Stimulated activated CD8-positive, alpha-beta memory T cell treated with anti-CD3 and anti-CD28 coated beads, Interleukin-7, amount 100 ng/mL, for 1 hour (primary cell): ENCODE measurements at places on chromosomes 2 and 18.

DNA sequence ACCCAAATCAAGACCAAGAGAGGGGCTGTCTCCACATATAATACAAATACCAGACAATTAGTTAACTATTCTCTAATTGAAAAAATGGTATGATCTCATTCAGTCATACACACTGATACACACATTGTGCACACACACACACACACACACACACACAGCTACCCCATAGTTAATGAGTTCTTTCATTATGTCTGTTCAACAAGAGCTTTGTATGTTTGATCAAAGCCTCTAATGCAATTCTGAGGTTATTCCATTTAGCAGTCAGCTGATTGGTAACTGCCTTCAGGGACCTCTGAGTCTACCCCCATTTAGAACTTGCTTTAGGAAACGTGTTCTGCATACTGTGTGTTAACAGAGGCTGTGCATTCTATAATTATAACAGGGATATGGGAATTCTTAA is 741.4 kb upstream of the LRRTM4 start:
- no peak for DNase-seq

- DNase-seq = no peak
Measured at GRCh38 chr2:197673606-197674005, 1.8 kb downstream of the RFTN2 start.

- no peak for DNase-seq
Measured at GRCh38 chr2:45134726-45135125, 125.5 kb upstream of the SIX2 start.

GRCh38 chr2:219511547-219512325 is 2.5 kb upstream of the ASIC4 start:
- DNase-seq = no peak

DNA sequence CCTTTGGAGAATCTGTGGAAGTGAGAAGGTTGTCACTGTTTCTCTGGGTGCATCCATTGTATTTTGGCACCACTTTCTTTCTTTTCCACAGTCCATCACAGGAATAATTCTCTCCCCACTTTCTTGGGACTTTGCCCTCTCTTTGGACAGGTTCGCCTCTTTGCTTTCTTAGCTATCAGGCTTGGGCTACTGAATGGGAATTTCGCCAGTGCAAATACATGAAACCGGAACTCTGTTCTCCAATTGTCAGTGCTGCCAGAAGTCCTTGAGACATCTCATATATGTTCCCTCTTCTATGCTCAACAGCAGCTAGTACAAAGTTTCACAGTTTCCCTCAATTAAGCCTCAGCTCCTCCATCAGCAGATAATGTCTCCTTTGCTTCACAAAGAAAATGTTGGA is 76.2 kb downstream of the NABP1 start:
- DNase-seq = no peak

- no peak for DNase-seq
Measured at GRCh38 chr18:57833441-57834101, 30.5 kb upstream of the ATP8B1 start.

DNA sequence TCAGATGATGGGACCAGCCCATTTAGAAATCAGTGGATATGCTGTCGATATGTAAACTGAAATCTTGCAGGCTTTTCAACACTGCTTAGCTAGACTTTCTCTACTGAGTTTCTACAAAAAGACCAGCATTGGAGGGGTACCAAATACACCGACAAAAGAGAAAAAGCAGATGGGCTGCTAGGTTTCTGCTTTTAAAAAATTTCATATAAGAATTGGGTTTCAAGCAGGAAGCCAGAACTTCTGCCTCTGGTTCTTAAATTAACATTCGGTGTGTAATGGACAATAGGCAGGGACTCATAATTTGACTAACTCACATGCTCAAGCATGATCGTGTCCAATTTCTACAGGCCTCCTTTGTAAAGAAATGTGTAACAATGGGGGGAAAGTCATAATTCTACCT is 3.1 kb downstream of the ARL4C start:
- no peak for DNase-seq

DNA sequence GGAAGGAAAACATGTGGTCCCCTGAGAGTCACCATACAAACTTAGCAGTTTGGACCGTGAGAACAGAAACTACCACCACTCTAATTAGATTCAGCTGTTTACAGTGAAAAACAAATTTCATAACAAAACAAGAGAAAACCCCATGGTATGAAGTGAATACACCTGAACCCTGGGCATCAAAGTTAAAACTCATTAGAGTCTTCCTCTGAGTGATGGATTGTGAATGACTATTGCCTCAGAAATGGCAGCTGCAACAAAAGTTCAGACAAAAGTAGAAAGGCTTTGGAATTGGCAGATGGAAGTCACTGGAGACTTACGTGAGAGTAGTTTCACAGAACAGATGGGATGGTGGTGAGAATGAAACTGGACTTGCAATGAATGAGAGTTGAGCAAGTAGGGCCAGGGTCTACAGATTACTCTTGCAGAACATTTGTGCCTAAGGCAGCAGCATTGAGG is 98.0 kb downstream of the AAK1 start:
- DNase-seq = no peak

DNA sequence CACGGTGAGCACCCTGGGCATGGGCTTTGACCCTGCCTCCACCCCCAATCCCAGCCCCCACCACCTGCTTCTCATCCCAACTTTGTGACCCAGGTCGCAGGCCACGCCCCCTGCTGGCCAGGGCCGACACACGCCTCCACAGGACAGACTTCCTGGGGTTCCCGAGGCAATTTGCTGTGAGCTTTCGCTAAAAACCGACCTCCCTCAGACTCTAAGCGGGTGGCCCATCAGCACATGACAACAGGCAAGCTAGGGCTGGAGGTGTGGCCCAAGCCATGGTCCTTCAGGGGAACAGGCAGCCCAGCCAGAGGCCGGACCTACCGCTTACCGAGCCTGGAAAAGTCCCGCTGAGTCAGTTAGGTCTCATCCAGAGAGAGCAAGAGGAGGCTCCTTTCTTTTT is 31.9 kb downstream of the C1QL2 start:
- DNase-seq = no peak
